Activated CD4-positive, alpha-beta T cell treated with anti-CD3 and anti-CD28 coated beads, Interleukin-2, amount 50 U/mL, for 1 hour (primary cell): ENCODE measurements at places on chromosomes 11 and 22.

GRCh38 chr11:129639300-129639699 lies 176.3 kb upstream of the TMEM45B start:
- DNase-seq: no peak

GRCh38 chr11:35907648-35908431 lies 36.0 kb upstream of the LDLRAD3 start:
- no peak for DNase-seq

GRCh38 chr22:30244066-30244465 lies 2.5 kb downstream of the LIF start:
- no peak for DNase-seq

DNA sequence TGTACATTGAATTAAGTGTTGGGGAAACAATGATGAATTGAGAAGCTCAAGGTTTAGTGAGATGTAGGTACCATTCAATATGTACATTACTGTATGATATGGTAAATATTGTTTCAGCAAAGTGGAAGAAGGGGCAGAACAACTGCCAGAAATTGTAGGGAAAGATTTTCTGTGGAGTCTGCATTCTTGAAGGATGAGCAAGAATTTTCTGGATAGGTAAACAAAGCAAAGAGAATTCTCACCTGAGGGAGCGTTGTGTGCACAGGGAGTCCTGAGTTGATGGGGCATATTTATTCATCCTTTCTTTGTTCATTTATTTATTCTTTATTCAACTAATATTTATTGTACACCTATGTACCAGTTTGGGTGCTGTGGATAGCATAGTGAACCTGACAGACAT lies 83.2 kb downstream of the TMEM135 start:
- DNase-seq: no peak

DNA sequence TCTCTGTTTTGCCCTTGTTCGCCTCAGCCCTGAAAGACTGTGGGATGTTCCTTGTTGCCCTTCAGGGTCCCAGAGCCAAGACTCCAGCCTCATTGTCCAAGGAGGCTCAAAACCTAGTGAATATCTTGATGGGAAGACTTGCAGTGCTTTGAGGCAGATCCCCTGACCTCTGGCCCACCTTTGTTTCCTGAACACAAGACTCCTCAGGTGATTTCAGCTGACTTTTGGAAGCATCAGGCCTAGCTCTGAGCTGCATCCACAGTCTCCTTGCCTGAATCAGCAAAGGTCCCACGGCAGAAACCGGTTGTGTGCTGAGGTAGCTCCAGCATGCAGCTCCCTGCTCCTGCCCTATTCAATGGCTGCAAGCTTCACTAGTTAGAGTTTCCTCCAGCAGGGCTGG lies 159.3 kb upstream of the B3GAT1 start:
- DNase-seq: no peak

DNA sequence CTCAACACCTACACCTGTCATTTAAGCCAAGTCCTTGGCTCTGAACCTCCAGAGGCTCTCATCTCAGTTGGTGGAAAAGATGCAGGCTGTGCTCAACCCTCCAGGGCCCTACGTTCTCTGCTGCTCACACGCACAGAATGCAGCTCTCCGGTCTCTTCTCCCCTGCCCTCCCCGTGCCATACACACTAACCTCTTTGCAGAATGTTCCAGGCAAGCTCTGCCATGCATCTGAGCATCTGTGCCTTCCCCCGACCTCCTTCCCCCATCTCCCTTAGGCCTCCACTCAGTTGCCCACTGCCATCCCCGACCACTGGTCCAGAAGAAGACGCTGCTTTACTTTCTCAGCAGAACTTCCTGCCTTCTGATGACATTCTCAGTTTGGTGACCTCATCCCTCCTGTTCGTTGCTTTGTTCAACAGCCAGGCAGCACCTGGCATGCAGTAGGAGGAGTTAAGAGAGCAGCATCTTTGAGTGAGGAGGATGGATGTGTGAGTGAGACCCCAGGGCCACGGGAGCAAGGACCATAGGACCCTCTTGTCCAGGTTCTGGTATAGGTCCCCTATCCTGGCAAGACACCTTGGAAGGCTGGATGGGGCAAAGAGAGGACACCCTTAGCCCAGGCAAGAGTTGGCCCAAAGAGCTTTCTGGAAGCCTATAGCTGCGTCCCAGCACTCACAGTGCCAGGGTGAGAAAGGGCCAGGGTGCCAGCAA lies 598.0 kb downstream of the BRD1 start:
- DNase-seq: no peak

- DNase-seq: no peak
These were observed 1.4 kb upstream of the RAB1B start for GRCh38 chr11:66267039-66267378.

GRCh38 chr11:57479021-57479663 lies 18.8 kb downstream of the RTN4RL2 start:
- no peak for DNase-seq

GRCh38 chr11:3893311-3893710 lies 37.8 kb downstream of the STIM1 start:
- no peak for DNase-seq

- no peak for DNase-seq
These were observed 45.4 kb downstream of the GRAMD1B start for GRCh38 chr11:123475469-123475868.

- no peak for DNase-seq
These were observed 268.4 kb downstream of the FAM76B start for GRCh38 chr11:95521133-95521542.

- no peak for DNase-seq
These were observed 36.3 kb downstream of the MMP7 start for GRCh38 chr11:102494216-102494615.

GRCh38 chr11:73186294-73186850 lies 31.7 kb upstream of the P2RY2 start:
- DNase-seq: no peak

GRCh38 chr11:82782825-82783374 lies 49.2 kb upstream of the FAM181B start:
- DNase-seq: no peak

DNA sequence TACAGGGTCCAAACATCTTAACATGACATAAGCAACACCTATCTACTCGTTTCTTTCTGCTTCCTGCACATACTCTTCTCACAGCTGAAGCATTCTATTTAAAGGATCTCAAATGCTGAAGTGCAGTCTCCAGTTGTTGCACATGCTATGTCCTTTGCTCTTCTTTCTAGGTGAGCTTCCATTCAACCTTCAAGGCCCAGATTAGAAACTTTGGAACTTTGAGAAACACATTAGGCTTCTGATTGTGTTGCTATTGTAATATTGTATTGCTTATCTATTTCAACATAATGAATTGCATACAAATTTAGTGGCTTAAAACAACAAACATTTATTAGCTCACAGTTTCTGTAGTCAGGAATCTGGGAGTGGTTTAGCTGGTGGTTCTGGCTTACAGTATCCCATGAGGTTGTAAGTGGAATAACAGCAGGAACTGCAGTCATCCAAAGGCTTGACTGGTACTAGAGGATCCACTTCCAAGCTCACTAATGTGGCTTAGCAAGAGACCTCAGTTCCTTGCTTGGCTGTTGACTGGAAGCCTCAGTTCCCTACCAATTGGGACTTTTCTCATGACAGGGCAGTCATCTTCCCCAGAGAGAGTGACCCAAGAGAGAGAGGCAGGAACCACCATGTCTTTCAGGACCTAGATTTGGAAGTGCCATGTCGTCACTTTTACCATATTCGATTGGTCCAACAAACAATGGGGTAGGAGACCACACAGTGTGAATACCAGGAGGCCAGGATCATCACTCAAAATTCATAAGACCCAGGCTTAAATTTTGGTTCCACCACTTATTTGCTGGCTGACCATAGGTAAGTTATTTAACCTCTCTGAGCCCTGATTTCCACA lies 27.2 kb upstream of the RASSF10 start:
- DNase-seq: no peak

DNA sequence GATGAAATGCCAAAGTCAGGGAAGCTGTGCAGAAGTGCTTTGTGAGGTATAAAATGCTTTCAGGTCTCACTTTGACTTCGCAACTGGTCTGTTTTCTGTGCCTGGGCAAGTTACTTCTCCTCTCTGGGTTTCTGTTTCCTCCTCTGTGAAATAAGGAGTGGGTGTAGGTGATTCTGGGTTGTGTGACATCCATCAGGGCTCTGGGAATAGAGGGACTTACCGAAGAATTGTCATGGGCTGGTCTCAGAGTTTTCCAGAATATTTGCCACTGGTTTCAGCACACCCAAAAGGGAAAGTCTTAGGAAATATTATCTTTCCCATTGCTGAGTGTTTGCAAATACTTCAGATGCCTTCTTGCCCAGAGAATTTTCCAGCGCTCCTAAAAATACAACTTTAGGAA lies 118.4 kb downstream of the KIAA1671 start:
- DNase-seq: no peak

DNA sequence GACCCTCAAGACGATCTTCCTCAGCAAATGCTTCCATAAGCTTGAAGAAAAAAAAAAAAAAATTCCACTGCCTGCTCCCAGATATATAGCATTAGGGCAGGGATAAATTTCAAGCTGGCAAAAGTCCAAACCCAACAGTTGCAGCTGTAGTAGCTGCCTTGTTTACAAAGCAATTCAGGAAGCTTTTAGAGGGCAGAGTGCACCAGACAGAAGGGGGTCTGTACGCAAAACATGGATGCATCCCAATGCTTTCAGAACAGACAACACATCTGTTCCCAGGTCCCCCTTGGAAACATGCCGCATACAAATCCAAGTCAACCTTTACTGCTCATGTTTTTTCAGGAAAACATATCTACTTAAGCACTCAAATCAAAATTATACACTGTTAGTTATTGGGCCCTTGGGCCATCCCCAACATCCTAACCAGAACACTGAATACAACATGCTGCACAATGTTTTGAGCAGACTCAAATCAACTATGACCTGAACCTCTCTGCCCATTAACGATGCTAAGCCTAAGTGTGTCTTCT lies 94.5 kb downstream of the CADM1 start:
- DNase-seq: no peak

DNA sequence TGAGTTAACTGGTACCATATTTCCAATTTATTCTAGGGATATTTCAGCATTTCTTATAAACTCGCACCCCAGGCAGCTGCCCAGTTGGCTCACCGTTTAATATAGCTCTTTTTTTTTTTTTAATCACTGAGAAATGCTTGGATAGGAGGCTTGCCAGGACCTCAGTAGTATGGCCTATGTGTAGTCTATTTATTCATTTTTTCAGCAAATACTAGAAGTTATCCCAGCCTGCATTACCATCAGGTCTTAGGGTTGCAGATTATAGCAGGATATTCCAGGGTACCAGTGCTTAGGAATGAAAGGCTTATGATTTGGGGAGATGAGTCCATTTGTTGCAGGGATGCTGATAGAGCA lies 26.6 kb downstream of the PARVA start:
- no peak for DNase-seq

GRCh38 chr11:129815596-129816461 lies at the start of gene TMEM45B:
Gene TMEM45B (plus strand): TSS chr11:129815848. CDS start chr11:129852483, 36,635 bp downstream.
- peak; percentile 30 for DNase-seq

DNA sequence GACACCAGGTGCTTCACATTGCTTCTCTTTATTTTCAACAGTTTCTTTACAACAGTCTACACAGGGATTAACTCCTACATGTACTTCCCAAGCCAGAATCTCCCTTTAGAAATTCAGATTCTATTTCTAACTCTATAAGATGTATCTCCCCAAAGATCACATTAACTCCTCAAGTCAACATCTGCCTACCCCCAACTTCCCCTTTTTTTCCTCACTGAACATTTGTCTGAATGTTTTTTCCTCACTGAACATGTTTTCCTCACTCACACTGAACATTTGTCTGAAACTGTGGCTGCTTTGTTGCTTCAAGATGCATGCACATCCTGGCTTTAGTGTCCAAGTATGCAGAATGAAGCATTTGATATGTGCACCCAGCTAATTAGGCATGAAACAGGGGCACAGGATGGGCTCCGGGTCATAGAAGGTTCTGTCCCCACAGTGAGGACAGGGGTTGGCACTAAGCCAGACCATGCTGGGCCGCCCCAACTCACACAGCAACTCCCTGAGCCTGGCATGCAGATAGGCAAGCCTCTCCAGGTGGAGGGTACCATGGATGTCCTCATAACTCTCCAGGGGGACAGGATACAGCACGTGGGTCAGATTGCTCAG lies 11.3 kb downstream of the PRAME start:
- DNase-seq: no peak
